Left colon (tissue), 2 donors: ENCODE measurements at places on chromosomes 1 and 21. TPM values are rescaled to one million over a fixed set of nuclear protein-coding genes. Genes with fewer than 3 reads are reported as not detected.

- DNase-seq = no peak
Observed at GRCh38 chr1:154769193-154769895, 100.7 kb downstream of the KCNN3 start.

- DNase-seq = no peak
Observed at GRCh38 chr1:164673584-164674214, 114.7 kb downstream of the PBX1 start.

DNA sequence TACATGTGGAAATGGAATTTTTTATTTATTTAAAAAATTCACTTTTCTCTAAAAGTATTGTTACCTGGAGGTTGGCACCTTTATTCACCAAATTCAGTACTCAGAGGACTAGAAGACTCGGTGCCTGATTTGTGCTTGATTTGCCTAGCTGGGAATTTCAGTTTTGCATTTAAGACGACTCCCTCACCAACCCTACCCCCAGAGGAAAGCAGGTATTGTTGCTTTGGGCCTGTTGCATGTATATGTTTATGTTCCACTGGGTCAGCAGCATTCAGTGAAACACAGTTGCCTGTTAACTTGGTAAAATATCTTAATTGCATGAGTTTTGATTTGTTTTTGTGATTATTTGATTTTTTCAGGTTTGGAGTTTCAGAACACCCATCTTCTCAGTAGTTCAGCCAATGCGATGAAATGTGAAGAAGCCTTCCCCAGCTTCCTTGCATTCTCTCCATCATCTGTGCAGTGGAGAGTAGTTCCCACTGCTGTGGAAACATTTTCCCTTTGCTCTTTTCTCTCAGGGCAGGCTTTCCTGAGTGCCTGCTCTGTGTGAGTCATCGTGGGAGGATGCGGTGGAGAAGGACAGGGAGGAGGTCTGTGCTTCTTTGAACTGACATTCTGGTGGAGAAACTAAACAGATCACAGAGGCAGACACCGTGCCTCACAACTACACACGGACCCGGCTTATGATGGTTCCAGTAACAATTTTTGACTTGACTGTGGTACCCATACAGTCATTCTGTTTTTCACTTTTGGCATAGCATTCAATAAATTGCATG is 6.4 kb downstream of the ADARB1 start:
- no peak for DNase-seq

- peak; percentile 79 for DNase-seq
Observed at GRCh38 chr1:223683586-223684487, 18.3 kb upstream of the CAPN8 start.

GRCh38 chr1:204316164-204316563 is 43.6 kb downstream of the PLEKHA6 start:
- no peak for DNase-seq

GRCh38 chr1:79811173-79811572 is 804.6 kb upstream of the ADGRL4 start:
- no peak for DNase-seq

- no peak for DNase-seq
Observed at GRCh38 chr1:69421286-69421685, 146.4 kb upstream of the LRRC7 start.

DNA sequence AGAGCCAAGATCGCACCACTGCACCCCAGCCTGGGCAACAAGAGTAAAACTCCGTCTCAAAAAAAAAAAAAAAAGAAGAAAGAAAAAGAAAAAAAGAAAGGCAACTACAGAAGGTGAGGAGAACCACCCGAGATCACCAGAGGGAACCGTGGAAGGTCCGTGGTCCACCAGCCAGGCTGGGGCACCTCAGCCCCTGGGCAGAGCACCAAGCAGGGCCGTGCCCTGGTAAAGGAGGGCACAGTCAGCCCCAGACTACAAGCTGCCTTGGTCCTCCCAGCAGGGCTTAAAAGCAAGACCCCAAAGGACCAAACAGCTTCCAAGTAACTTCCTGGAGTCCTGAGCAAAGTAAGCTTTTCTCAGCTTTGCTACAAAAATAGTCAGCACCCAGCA is 8.8 kb upstream of the SAMD11 start:
- no peak for DNase-seq

GRCh38 chr1:97209381-97209957 is 487.9 kb downstream of the PTBP2 start:
- DNase-seq = no peak

DNA sequence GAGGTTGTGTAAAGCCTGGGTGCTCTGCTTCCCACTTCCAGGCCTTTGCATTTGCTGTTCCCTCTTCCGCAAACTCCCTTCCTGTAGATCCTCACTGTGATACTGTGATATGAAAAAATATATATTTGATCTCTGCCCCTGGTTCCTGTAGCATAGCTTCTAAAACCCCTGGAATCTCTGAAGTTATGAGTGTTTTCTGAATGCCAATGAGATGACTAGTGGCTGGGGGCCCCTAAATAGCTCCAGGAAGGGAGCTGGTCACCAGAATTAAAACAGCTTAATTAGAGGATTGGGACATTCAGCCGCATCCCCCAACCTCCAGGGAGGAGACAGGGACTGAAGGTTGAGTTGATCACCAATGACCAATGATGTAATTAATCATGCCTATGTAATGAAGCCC is 21.9 kb downstream of the DUSP10 start:
- DNase-seq = no peak

DNA sequence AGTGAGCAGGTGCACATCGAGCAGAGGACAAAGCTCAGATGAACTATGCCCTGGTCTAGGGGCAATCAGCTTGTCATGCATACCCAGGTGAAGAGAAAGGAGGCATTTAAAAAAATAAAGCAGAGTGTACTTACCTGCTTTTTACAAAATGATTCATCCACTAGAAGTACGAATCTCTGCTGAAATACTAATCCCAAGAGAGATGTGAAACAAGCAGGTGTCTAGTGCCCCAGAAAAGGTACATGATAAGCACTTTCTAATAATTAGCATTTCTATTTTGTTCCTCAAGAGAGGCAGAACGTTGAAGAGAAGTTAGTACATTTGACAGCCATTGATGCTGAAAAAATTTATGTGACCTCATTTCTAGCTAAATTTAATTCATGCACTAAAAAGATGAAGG is 31.1 kb downstream of the CHODL start:
- no peak for DNase-seq

GRCh38 chr1:182229921-182230491 is 161.6 kb downstream of the GLUL start:
- DNase-seq = no peak

DNA sequence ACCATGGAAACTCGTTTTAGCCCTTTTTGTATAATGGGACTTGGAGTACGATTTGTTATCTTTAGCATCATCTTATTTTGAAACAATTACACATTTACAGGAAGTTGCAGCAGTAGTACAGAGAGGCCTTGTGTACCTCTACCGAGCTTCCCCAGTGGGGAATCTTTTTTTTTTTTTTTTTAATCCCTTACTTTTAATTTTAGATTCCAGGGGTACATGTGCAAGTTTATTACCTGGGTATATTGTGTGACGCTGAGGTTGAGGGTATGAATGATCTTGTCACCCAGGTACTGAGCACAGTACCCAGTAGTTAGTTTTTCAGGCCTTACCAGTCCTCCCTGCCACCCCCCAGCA is 45.9 kb downstream of the HHAT start:
- no peak for DNase-seq

GRCh38 chr1:223248770-223249140 is 105.7 kb upstream of the TLR5 start:
- no peak for DNase-seq

GRCh38 chr1:24770881-24771280 is 25.6 kb downstream of the CLIC4 start:
- no peak for DNase-seq

GRCh38 chr1:197915862-197916499 is 1.2 kb upstream of the LHX9 start:
- DNase-seq = peak; percentile 70

GRCh38 chr1:31155216-31155806 is 84.4 kb downstream of the NKAIN1 start:
- peak; percentile 63 for DNase-seq

DNA sequence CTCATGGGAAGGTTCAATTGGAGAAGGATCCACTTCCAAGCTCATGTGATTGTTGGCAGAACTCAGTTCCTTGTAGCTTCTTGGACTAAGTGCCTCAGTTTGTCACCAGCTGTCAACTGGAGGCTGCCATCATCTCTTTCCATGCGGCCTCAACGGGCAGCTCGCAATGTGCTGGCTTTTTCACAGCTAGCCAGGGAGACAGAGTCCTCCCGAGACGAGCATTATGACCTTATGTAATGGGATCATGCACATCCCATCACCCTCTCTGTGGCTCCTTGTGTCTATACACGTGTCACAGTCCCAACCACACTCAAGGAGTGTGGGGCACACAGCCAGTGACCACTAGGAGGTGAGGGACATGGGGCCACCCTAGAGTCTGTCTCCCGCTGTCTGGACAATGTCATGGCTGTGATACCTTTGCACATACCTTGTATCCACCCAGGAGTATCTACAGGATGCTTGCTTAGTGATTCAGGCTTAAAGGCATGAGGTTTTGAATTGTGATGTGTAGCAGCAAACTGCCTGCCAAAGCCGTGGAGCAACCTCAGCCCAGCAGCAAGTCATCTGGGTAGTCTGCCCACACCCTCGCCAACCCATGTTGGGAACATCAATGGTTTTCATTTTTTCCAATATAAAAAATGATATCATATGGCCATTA is 3.9 kb upstream of the KRTAP10-6 start:
- DNase-seq = no peak

- no peak for DNase-seq
Observed at GRCh38 chr1:21068937-21069336, 107.8 kb downstream of the EIF4G3 start.

GRCh38 chr1:14522926-14523241 is 75.6 kb upstream of the KAZN start:
- peak; percentile 44 for DNase-seq

DNA sequence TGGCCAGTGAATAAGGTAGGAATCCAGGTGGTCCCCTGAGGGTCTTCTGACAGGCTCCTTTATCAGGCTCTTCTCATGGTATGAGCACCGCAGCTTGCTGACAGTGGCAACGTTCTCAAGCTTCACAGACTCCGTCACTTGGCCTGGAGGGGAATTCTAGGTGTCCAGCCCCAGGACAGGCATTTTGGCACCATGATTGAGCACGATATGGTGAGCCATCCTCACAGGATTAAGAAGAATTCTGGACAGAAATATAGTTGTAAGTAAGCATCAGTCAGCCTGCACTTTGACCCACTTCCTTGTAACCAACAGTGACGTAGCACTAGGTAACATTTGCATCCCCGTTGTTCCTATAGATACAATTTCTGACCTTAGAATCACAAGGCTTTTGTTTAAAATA is 30.5 kb upstream of the KIF26B start:
- DNase-seq = no peak

GRCh38 chr1:217079584-217079983 is 356.4 kb upstream of the ESRRG start:
- no peak for DNase-seq

GRCh38 chr1:180917306-180918065 is 4.8 kb downstream of the KIAA1614 start:
- no peak for DNase-seq

GRCh38 chr1:168829876-168830275 is 100.9 kb upstream of the DPT start:
- no peak for DNase-seq

DNA sequence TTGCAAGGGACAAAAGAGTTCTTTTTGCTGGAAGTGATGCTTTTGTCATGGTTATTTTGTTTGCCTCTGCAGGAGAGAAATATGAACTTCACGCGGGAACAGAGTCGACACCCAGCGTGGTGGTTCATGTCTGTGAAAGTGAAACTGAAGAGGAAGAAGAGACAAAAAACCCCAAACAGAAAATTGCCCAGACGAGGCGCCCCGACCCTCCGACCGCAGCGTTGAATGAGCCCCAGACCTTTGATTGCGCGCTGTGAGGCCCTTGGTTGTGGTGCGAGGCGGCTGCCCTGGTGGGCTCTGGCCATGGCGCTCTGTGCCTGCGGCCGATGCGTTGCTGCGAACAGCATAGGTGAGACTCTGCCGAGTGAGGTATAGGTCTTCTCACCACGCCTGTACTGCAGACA is 20.9 kb upstream of the NCMAP start:
- peak; percentile 54 for DNase-seq

DNA sequence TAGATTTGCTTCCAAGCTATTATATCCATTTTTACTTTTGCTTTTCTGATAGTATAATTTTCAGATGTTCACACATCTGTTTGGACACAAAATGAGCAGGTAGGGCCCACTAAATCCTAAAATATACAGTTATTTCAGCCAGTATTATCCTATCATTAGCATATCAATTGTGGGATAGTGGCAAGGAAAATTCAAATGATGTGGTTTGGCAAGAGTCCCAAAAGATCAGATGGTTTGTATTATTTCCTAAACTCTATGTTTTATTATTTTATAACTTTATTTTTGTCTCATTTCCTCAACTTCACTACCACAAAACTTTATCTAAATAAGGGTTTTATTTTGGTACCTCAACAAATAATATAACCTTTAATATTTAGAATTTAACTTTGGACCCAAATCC is 1659.6 kb downstream of the NCAM2 start:
- no peak for DNase-seq

DNA sequence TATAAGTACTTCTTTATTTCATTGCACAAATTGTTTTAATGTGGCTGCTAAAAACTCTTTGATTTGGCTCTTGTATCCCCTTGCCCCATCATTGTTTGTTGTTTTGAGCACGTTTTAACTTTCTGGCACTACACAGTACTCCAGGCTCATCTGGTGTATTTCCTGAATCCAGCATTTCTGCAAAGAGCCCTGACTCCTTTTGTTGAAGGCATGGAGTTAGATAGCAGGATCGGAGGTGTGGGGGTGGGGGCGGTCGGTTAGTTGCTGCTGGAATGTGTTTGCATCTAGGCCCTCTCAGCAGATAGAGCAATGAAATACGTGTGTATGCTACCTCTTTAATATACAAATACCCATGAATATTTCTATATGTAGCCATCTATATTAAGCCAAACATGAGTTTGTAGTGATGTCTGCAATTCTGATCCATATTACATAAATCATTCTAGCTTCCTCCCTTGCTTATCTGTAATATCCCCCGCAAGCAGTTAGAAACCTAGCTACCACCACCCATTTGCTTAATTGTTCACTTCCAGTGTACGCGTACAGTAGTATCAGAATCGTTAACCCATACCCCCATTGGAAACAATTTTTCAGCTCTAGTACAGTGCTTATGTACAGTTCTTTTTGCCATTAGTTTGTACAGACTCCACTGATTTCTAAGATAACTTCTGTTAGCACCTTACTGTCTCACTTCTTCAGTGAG is 106.0 kb downstream of the NOS1AP start:
- DNase-seq = no peak

- no peak for DNase-seq
Observed at GRCh38 chr1:105243411-105243810, 1493.7 kb downstream of the AMY1C start.

The ZBTB37 gene
- total RNA-seq = 7.1 TPM

The COL11A1 gene
- 0.34 TPM for total RNA-seq

The PDE9A gene
- total RNA-seq = 236 TPM

The GPR37L1 gene
- 0.76 TPM for total RNA-seq

The ILF2 gene
- 113 TPM for total RNA-seq

The ZZZ3 gene
- 32.9 TPM for total RNA-seq

The ITLN2 gene
- not detected for total RNA-seq

The PAFAH2 gene
- total RNA-seq = 51.9 TPM

The C1QA gene
- 22.8 TPM for total RNA-seq

The C1orf141 gene
- total RNA-seq = not detected

The HMCN1 gene
- total RNA-seq = 1.7 TPM

The CLDN19 gene
- total RNA-seq = not detected

The CAP1 gene
- total RNA-seq = 474 TPM

The SERBP1 gene
- total RNA-seq = 137 TPM
